ENCODE measurements at places on chromosomes 1 and 21.

DNA sequence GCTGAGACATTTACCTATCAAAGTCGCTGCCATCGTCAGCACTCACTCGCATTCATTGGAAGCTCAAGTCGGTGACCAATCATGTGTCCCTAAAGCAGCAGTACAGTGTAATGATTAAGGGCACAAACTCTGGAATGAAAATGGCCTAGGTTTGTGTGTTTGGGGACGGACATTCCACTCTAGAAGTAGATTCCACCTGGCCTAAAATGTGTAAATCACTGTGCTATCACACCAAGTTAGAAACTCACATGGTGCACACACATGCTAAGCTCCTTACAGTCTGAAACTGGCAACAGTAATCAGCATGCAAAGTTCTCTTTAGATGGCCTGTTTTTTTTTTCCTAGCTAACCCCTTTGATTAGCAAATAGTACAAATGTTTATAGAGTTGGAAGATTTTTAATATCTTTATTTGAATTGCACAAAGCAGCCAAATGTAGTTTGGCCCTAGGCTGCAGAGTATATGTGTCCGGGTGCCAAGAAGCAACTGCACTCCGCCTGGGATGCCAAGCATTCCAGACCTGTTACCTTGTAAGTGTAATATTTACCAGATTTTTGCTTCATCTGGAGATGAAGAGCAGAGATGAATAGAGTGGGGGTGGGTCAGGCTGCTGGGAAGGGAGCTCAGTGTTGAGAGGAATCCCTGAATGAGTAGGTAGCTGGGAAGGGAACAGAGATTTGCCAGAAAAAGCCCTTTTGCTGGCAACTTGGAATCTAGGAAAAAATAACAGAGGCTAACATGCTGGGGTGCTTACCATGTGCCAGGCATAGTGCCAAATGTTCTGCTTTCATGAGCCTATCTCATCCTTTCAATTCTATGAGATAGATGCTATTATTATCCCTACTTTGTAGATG, 35.2 kb downstream of the TGFB2 start:
- DNase-seq = peak; percentile 16

DNA sequence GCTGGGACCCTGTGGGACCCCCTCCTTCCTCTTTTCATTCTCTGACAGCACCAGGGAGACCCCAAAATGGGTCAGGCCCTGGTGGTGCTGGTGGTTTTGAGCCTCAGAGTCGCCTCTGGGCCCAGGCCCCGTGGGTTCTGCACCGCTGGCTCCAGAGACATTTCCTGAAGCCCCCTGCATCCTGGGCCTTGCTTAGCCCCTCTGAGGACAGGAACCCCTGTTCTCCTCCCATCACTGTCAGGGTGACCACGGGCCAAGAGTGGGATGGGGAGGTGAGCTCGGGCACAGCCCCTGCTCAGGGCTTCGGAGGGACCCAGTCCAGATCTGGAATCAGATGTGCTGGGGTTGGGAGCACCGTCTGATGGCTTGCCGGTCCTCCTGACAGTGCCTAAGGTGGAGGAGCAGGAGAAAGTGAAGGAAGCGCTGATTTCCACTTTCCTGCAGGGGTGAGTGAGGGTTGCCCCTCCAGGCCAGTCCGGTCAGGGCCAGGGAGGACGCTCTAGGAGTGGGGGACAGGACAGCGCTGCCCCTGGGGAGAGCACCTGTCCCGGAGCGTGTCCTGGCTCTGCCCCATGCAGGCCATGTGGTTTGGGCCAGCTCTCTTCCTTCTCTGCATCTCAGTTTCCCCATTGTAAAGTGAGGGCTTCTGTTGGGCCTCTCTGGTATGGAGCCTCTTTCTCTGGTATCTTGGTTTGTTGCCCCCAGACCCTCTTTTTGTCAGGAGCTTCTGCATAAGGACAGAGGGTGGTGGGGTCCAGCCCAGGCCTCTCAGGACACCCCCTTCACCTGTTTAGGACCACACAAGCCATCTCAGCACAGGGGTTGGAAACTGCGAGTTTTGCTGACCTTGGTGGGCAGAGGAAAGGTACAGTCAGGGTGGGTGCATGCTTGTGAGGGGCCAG, 71.0 kb downstream of the TRIM11 start:
- DNase-seq = no peak

DNA sequence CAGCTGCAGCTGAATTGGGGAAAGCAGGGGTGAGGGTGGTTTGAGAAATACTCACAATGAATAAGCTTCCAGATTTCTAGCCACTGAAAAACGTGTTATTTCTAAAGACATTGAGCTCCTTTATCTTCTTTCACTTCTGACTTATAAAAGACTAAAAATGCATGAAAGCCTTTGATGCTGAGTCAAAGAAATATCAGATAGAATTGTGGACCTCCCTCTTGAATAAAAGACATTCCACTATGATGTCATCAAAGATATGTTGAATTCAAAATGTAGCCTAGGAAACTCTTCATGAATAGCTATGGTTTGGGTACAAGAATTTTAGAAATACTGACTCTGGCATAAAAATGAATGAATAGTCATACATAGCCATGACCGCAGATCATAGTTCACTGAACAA, 44.7 kb upstream of the COL24A1 start:
- DNase-seq = no peak

DNA sequence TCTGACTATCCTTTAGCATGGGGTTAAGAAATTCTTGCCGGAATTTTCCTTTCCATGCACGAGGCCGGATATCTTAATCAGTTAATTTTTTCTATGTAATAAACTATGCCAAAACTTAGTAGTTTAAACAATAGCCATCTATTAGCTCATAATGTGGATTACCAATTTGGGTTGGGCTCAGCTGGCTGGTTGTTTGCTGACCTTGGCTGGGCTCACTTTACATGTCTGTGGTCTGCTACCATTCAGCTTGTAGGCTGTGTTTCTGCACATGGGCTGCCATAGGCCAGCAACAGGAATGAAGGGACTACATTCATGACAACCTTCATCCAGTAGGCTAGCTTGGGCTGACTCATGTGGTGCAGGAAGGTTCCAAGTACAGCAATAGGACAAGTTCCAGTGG, 56.0 kb upstream of the NTPCR start:
- no peak for DNase-seq

DNA sequence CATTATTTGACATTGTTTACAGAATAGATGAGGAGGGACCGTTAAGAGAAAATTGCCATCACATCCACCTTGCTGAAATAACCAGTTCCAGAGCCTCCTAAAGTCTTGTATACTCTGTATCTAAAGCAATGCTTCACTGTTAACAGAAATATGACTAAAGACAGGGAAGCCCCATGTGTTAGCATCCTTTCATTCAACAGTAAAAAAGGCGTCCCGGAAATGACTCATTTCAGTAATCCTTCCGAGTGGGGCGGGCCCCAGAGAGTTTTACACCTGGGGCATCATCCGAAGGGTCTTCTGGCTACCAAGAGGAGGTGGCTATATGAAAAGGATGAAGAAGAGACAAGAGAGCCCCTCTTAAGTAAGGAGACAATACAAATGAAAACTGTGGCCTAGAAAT, 227.2 kb downstream of the SLC45A1 start:
- no peak for DNase-seq

DNA sequence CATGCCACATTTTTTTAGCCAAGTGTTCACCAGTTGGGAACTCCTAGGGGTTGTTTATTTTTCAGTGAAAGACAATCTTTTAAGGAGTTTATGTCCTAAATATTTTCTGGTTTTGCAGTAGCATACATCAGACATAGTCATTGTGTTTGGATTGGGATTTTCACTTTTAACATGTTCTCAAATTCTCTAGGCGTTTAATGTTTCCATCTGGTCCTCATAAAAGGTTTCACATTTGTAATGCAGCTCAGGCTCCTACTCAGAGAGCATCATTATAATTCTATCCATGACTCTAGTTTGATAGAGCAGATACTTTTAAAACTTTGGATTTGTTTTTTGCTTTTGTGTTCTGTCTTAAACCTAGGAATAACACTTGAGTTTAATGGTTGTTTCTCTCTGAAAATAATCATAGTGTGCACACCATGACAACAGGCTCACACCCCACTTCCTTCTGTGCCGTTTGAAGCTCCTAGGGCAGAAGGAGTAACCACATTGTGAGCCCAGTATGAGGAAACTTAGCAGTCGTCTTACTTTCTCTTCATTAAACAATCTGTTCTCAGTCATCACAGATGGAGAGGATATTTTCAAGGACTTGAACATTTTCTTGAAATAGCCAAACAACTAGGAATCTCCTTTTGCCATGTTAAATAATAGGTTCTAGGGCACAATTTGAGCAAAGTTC, 219.6 kb downstream of the PDE4B start:
- DNase-seq = no peak

GRCh38 chr1:201736707-201737320, 92.1 kb upstream of the IPO9 start:
- no peak for DNase-seq

GRCh38 chr21:17660452-17660851, 47.8 kb upstream of the BTG3 start:
- DNase-seq = no peak

DNA sequence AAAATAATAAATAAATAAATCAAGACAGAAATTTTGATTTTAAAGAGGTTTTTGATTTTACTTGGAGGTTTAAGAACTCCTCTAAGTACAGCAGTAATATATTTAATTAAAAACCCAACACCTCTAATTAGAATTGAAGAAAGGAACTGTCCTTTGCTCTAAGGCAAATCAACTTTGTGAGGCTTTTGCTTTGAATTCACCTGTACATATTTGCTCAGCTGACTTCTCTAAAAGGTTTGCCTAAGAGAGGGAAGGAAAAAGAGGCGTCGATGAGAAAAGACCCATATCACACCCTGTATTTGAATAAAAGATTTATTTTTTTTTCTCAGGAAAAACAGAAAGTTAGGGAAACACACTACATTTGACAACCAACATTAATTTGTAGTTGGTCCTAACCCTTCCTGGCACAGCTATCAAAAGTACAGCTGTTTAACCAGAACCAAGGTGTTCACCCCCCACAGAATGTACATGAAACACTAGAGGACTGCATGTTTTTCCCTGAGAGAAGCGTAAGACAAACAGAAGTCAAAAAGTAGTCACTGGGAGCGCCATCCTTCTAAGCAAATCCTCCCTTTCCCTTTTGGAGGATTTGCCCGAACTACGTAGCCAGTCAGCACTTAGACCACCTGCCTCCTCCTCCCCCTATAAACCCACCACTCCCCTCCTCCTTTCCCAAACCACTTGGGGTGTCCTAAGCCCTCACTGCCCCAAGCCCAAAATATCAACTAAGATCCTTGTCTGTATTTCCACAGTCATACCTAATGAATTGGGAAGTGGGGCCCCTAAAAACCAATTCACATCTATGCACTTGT, 4.9 kb downstream of the MCL1 start:
- DNase-seq = no peak

DNA sequence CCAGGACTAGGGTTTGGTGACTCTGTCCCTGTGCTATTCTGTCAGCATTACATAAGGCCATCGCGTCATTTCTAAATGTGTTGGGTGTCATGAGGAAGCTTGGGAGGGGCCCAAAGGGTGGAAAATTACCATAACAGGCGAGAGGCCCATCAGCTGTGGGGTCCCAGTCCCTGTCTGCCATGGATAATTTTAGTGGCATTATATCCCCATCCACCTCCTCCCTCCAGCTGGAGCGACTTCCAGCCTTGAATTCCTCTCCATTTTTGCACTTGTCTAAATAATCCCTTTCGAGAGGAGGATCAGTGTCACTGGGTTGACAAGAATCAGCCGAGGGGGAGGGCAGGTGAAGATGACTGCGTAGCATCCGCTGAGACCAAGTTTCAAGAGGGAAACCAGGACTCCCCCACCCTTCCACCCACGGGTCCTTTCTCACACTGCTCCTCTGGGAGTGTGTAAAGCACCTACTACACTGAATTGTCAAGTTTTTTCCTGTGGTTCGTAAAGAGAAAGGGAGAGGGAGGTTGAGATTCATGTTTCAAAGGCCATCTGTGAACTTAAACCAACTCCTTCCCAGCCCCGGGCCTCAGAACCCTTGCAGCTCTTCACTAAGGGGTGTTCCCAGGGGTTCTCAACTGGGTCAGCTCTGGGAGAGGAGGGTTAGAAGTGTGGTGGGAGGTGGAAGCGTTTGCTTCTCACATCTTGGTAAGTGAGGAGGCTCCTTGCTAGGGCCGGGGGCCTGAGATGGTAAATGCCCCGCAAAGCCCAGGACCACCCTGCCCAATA, 29.2 kb downstream of the VASH2 start:
- no peak for DNase-seq

GRCh38 chr21:43854773-43855633, 10.0 kb upstream of the AGPAT3 start:
- DNase-seq = peak; percentile 25

DNA sequence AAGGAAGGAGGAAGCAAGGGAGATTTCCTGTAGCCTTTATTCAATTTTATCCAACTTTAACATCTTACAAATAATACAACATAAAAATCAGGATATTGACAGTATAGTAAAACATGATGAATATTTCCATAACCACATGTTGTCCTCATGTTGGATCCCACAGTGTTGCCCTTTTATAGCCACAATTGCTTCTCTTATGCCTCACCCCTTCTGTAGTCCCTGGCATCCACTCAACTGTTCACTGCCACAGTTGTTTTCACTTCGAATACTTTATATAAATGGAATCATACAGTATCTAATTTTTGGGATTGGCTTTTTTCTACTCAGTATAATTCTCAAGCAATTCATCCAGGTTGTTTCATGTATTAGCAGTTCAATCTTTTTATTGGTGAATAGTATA, 44.8 kb downstream of the SRSF11 start:
- peak; percentile 4 for DNase-seq

DNA sequence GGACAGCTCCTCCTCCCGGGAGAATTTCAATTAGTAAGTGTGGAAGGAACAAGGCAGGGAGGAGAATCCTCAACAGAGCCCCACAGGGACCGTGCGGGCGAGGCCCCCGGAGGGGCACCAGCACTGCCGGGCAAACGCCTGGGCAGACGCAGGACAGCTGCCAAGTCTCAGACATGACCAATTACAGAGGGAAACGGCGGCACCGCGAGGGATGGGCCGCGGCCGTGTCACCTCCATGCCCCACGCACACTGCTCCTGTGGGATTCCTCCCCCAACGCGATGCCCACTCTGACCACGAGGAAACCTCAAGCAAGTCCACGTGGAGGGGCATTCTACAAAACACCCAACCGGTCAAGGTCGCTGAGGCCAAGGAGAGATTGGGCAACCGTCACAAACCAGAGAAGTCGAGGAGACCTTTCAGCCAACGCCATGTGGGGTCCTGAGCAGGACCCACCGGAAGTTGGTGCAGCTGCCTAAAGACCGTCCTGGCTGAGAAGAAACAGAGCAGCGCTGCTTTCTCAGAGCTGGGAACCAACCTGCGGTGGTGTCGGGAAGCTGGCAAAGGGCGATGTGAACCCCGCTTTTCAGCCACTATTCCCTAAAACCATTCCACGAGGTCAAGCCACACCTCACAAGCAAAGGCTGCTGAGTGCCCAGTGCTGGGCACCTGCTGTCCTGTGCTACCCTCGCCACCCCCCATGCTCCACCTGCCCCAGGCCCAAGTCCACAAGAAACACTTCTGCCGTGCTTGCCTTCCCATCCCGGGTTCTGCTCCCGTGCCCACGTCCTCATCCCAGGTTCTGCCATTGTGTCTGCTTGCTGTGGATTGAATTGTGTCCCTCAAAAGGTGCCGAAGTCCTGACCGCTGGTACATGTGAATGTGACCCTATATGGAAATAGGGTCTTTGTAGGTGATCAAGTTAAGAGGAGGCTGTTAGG, 1.4 kb upstream of the KRTAP10-4 start:
- no peak for DNase-seq
